ENCODE measurements at places on chromosomes 16 and 17.

DNA sequence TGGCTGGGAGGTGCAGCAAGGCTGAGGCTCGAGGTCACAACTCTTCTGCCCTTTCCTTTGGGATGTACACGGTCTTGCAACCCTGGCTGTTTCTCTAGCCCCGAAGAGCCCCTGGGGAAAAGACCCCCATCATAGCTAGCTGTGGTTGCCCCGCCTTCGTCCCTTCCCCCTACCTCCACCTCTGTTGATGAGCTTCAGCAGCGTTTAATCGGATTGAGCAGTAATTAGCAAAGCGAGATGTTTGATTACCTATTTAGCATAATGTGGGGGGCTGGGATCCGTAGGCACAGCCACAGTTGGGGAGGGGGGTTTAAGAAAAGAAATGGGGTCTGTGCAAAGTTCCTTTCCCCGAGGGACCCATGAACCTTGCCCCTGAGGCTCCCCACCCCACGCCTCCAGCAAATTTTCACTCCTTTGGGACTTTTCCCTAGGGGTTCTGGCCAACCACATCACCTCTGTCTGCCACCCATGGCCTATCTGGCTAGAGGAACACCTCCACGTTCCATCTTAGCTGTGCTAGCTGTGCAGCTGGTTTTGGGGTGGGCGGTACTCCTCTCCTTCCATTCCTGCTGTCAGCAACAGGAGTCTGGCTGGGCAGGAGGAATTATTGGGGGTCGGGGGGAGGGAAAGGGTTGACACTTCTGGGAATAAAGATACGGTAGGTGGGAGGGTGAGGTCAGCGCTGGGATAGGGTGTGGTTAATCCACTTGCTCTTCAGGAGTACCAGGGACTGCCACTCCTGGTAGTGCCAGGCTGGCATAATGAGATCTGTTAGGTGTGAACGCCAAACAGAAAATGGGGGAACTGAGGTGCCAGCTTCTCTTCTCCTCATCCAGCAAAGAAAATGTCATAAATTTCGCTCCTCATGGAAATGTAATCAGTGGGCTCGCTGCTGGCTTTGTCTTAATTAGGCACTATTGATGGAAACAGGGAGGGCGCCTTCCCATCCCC is 1.3 kb upstream of the DNAH2 start:
- DNase-seq = no peak

- no peak for DNase-seq
Measured at GRCh38 chr16:13935408-13935807, 15.5 kb downstream of the ERCC4 start.

DNA sequence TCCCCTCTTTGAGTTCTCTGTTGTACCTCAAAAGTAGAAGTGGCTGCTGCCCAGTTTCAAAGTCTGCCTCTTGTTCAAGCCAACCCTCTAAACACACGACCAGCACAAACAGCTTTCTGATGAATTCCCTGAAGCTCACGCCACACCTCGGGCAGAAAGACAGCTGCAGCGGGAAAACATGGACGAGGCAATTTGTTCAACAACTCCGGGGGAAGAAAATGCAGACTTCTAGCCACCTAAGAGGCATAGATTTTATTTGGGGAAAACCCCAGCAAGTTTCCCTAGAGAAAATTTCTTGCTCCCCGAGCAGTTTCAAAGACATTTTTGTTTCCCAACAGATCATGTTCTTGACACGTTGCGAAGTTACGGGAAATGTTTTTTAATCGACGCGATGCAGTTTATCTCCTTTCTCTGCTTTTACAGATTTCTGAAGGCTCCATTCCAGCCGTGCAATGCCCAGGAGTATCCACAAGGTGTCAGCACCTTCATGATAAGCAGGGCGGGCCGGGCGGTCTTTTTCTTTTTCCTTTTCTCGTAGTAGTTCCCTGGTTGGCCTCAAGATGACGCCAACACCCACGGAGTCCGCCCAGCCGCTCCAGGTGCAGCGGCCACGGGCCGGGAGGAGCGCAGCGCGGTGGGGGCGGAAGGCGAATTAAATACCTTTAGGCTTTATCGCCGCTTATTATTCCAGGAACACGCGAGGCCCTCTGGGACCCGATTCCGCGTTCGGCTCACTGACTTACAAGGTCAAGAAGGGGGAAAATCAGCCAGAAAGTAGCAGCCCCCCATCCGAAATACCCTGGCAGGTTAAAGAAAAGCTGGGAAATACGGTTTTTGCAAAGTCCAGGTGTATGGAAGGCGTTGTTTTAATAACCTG is 2.9 kb upstream of the FOXC2 start:
- DNase-seq = peak; percentile 87

DNA sequence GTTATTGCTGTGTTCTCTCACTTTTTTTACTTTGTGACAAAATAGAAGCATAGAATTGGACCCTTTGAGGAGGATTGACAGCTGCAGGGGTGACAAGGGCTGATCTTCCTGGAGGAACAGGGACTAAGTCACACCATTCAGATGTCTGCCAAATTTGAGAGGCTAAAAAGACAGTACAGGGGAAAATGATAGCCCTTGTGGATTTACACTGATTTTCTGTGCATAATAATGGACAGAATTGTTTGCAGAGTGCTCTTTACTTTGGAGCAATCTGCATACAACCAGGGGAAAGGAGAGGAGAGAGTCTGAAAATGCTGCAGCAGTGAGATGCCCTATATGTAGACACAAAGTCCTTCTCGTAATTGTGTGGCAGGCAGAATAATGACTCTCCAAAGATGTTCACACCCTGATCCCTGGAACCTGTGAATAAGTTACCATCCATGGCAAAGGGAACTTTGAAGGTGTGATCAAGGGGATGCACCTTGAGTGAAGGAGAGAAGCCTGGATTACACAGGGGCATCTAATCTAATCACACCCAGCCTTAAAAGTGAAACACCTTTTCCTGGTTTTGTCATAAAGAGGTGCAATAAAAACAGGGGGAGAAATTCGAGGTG is 221.4 kb upstream of the CPHXL start:
- DNase-seq = no peak

- peak; percentile 59 for DNase-seq
Measured at GRCh38 chr16:4917117-4917516, 19.8 kb downstream of the PPL start.
